ENCODE measurements at places on chromosomes 1 and 21.

DNA sequence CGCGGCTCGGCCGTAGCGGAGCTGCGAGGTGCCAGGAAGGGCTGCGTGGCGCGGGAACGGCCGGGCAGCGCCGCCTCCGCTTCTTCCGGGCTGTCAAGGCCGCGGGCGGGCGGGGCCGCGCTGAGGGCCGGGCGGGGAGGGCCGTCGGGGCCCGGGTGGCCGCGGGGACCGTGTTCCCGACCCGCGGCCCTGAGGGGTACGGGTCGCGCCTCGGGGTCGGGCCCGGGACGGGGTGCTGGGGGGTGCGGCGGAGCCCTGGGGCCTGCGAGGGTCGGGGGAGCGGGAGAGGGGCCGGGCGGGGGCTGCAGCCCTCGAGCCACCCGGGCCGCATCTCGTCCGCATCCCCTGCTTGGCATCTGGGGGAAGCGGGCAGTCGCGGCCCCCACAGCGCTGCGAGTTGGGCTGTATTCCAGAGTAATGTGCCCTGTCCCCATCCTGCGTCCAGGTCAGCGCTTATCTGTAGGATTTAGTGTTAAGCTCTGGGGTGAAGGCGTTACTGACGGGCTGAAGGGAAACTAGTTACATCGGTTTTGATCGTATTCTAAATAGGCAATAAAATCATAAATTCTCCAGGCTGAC is 379 bp downstream of the RER1 start:
- no peak for DNase-seq

GRCh38 chr1:46180082-46180616 is 3.9 kb upstream of the P3R3URF start:
- no peak for DNase-seq

DNA sequence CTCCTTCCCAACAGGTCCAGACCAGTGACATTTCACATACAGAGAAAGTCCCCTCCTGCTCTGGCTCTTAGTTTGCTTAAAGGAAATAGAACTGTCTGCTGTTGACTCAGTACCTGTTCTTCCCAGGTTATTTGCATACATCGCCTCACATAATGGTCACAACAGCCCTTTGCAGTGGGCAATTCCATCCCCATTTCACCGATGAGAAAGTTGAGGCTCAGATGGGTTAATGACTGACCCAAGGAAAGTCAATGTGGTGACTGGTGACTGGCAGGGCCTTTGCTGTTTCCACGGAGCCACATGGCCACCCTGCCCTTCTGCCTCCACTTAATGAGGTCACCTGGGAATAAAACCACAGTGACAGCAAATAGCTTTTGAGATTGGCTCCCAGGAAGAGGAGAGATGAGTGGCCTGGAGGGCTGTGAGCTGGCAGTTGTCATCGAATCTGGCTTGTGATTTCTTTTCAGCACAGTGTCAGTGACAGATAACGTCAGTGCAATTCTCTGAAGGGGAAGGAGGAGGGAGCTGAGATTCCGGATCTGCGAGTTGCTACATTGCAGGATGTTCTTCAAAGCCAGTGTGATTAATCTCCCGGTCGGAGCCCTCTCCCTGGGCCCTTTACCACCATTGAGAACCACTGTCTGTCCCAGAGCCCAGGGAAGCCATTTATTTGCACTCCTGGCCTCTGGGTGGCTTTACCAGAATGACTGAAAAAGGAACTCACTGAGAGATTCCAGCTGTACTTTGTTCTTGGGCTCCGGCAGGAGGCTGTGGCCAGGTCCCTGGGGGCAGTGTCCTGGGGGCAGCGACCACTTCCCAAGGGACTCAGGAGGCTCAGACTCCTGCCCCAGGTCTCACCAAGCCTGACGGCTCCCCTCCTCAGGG is 117.2 kb downstream of the CNIH3 start:
- no peak for DNase-seq

- no peak for DNase-seq
Measured at GRCh38 chr21:36550761-36551160, 70.8 kb upstream of the CLDN14 start.

DNA sequence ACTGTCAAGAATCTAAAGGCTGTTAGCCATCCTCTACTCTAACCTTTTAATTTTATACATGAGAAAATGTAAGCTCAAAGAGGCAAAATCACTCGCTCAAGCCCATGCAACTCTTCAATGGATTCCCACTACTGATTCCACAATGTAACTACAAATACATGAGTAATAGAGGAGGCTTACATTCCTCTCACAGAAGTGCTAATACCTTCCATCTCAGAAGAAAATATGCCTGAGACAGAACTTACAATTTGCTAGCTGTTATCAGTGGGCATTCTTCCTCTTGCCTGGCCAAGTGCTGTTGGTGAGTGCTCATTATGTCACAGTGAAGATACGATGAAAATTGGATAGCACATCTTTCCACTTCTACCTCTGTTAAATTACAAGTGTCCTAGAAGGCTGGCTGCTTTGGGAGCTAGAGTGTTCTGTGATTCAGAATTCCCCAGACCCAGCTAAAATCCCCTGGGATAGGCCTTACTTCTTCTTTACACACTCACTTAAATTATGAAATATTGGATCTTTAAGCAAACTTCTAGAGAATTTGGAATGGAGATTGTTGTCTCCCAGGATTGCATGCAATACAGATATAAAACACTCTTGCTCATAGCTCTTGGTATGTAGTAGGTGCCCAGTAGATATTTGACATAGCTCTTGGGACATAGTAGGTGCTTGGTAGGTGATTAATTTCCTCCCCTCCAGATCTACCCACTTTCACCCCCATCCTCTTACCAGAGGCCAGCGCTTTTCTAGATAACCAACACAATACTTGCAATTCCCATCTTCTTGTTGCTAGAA is 24.1 kb downstream of the BCL9 start:
- DNase-seq: no peak

- no peak for DNase-seq
Measured at GRCh38 chr1:61708953-61709907, 15.7 kb downstream of the TM2D1 start.

- no peak for DNase-seq
Measured at GRCh38 chr1:118317842-118318614, 133.0 kb upstream of the SPAG17 start.

DNA sequence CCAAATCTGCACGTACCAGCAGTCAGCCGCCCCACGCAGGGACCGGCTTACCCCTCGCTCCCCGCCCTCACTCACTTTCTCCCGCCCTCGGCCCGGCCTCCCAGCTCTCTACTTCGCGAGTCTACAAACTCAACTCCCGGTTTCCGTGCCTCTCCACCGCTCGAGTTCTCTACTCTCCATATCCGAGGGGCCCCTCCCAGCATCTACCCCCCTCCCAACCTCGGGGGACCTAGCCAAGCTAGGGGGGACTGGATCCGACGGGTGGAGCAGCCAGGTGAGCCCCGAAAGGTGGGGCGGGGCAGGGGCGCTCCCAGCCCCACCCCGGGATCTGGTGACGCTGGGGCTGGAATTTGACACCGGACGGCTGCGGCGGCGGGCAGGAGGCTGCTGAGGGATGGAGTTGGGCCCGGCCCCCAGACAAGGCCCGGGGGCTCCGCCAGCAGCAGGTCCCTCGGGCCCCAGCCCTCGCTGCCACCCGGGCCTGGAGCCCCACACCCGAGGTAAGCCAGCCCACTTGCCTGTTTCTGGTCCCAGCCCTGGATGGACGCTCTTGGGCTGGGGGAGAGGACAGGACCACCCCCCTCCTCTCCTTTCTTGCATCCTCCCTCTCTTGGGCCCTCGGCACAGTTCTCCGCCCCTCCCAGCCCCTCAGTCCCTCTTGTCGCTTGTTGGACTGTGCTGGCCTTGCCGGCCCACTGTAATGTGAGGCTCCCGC is at the start of gene ARTN:
Gene ARTN, plus strand, starts transcription at position 416 of the 715 bp plus-strand sequence. CDS start 1,856 bp downstream, outside the sequence.
- peak; percentile 17 for DNase-seq

GRCh38 chr1:204431310-204432184 is 19.9 kb upstream of the PPP1R15B start:
- DNase-seq: peak; percentile 59
